ENCODE measurements at places on chromosomes 12 and 14.

GRCh38 chr14:27389402-27389801 lies 791.6 kb upstream of the NOVA1 start:
- DNase-seq, result no peak

- DNase-seq, result no peak
Measured at GRCh38 chr12:4813741-4814140, 93.5 kb downstream of the GALNT8 start.

DNA sequence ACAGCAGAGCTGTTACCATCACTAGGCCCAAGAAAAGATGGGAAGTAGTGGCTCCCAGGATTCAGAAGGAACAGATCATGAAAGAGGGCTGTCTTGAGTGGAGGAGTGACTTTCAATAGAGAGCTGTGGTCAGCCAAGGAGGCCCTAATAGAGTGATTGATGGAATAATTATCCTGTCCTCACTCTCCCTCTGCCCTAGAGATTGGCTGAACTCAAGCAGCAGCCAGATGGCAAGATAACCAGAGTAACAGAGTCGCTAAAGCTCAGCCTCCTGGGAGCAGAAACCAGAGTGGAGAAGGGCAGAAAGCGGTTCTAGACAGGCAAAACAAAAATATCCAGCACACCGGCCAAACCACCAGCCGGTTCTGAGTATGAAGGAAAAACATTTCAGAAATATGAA lies 23.1 kb downstream of the GMFB start:
- no peak for DNase-seq

DNA sequence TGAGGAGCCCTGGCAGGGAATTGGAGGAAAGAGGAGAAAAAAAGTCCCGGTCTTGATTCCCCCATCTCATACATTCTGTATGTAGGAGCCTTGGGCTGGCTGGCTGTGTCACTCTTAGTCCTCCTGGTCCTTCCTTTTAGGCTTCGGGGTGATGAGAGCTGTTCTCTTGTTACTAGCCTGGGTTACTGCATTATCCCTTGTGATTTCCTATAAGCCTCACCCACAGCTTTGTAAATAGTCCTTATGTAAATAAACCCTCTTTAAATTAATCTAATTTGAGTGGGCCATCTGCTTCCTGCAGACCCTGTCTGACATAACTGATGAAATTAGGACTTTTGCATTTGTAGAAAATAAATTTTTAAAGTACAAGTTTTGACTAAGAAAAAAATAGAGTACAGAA lies 19.2 kb downstream of the DNM1L start:
- DNase-seq, result no peak

- no peak for DNase-seq
Measured at GRCh38 chr14:102500158-102500662, 9.4 kb downstream of the ANKRD9 start.

DNA sequence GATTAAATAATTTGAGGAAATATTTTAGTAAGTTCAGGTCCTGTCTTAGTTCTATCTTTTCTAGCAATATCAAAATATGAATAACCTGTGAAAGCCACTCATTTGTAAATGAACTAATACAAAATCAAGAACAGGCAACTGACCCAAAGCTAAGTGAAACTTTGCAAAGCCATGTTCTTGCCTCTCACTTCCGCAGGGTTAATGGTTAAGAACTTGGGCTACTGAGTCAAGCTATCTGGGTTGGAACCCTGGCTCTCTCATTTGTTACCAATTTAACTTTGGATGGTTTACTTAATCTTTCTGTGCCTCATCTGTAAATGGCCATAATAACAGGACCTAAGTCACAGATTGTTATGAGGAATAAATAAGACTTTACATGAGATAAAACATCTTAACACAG lies 2.8 kb downstream of the KIF21A start:
- DNase-seq, result no peak

DNA sequence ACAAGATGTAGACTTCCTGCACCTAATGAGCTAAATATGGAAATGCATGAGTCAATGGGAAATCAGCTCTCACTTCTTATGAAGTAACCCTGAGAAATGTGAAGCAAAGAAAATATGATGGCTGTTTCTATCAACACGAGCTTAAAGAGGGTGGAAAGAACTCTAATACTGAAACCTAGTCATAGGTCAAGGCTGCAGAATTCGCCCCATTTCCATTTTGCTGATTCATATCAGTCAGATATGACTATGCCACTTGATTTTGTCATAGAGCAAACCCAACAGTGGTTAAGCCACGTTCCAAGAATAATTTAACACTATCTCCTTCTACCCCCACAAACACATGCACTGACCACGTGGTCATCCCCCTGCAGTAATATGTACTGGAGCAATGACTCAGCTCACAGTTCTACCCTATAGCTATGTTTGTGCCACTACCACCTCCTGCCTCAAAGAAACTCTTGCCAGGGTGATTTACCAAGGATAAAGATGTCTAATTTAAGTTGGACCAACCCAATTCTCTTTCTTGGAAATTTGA lies 157.5 kb downstream of the TMTC3 start:
- DNase-seq, result no peak

DNA sequence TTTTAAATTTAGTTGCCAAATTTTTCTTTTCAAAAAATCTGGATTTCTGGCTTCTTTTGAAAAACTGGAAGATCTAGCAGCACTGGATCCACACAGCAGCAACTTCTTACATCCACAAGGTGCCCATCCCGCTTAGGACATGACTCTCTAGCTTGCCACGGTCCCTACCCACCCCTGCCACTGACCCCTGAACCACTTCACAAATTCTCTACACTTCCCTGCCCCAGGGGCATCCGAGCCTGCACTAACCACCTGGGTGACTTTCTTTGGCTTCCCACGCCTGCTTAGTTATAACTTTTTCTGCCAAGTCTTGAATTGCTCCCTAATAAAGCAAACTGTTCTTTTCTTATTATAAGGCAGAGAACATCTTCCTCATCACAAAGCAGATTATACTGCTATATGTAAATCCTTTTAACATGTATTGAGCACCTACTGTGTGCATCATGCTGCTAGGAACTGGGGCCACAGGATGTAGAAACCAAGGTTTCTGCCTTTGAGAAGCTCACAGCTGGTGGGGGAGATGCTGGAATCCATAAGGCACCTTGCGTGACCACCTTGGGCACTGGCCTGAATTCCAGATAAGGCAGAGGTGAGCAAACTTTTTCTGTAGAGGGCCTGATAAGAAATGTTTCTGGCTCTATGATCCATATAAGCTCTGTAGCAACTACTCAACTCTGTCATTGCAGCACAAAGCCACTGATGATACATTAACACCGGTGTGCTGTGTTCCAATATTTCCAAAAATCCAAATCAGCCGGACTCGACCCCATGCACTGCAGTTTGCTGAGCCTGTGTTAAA lies 59.8 kb downstream of the ACTN1 start:
- no peak for DNase-seq

GRCh38 chr14:102510616-102511520 lies 1.3 kb upstream of the ANKRD9 start:
- no peak for DNase-seq

- DNase-seq, result no peak
Measured at GRCh38 chr12:26867080-26867479, 34.1 kb upstream of the ITPR2 start.

DNA sequence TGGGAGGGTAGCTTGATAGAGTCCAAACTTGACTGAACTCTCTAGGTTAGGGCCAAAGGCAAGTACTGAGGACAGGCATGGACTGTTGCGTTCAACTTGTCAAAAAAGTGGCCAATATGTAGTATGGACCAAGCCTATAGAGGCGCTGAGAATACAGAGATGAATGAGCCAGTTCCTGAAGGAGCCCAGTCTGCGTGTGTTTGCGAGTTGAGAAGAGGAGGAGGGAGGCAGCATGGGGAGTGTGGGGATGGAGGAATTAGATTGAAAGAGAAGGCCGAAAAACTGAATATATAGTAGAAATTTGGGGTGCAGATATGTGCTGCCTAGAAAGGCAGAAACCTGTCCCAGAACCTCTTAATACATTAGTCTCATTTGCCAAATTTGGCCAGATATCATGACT lies 412.4 kb downstream of the PCNX1 start:
- DNase-seq, result no peak

- no peak for DNase-seq
Measured at GRCh38 chr14:57008534-57008933, 198.3 kb upstream of the OTX2 start.

GRCh38 chr12:127811988-127812387 lies 455.0 kb upstream of the TMEM132C start:
- peak; percentile 28 for DNase-seq

DNA sequence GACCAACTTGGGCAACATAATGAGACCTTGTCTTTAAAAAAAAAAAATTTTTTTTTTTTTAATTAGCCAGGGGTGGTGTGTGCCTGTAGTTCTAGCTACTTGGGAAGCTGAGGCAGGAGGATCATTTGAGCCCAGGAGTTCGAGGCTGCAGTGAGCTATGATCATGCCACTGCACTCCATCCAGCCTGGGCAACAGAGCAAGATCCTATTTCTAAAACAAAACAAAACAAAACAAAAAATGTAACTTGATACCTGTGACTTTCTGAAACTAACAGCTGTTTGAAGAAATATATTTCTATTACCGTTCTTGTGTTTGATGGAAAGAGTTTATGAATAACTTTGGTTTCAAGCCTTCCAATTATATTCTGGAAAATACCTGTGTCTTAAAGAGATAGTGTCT lies 1.7 kb upstream of the ACACB start:
- no peak for DNase-seq

GRCh38 chr14:100734031-100734990 lies 7.6 kb downstream of the DLK1 start:
- no peak for DNase-seq

DNA sequence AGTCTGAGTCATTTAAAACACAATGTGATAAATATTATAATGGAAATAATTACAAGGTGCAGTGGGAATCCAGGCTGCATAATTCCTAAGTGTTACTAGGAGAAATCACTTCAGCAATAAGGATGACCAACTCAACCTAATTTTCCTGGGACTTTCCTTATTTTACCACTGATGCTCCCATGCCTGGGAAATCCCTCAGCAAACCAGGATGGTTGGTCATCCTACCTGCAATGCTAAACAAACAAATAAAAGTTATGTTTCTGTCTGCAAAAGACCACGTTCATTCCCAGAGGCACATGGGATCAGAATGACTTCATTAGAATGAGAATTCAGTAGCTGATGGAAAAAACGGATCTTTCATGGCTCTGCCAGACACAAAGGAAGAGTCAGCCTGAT lies 130.8 kb upstream of the RAP1B start:
- DNase-seq, result no peak

DNA sequence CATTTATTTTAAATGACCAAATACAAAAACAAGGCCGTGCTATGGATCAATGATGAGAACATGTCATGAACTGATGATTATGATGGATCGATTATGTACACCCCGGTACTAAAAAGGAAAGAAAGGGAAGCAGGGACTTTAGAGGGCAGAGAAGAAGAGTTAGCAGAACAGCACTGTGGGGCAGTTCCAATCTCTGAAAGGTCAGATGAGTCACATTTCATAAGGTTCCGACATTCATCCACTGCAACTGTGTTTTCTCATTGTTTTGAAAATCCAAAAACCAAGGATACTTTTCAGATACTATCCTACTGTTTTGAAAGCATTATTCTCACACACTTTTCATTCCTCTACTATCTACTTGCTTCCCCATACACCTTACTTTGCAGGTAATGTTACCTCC lies 169.3 kb downstream of the STXBP6 start:
- no peak for DNase-seq

GRCh38 chr12:68119724-68120211 lies 39.8 kb downstream of the IFNG start:
- DNase-seq, result no peak

- no peak for DNase-seq
Measured at GRCh38 chr12:54173066-54173726, 15.6 kb downstream of the SMUG1 start.

DNA sequence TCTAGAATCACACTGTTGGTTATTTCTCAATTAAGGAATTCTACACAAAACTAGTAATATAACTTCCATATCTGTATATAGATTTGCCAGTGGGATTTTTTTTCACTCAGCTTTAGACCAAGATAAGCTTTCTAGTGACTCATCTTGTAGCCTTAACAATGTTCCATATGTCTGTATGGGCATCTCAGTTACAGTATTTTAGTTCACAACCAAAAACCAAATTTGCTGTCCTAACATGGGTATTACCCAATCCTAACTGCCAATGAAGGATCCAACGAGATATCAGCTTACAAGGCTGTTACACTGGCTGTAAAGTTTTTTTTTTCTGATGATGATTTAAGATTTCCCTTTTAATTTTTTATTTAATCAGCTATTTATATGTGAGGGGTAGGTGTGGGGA lies 31.5 kb upstream of the KRR1 start:
- no peak for DNase-seq

- no peak for DNase-seq
Measured at GRCh38 chr12:11763760-11764520, 114.5 kb downstream of the ETV6 start.

DNA sequence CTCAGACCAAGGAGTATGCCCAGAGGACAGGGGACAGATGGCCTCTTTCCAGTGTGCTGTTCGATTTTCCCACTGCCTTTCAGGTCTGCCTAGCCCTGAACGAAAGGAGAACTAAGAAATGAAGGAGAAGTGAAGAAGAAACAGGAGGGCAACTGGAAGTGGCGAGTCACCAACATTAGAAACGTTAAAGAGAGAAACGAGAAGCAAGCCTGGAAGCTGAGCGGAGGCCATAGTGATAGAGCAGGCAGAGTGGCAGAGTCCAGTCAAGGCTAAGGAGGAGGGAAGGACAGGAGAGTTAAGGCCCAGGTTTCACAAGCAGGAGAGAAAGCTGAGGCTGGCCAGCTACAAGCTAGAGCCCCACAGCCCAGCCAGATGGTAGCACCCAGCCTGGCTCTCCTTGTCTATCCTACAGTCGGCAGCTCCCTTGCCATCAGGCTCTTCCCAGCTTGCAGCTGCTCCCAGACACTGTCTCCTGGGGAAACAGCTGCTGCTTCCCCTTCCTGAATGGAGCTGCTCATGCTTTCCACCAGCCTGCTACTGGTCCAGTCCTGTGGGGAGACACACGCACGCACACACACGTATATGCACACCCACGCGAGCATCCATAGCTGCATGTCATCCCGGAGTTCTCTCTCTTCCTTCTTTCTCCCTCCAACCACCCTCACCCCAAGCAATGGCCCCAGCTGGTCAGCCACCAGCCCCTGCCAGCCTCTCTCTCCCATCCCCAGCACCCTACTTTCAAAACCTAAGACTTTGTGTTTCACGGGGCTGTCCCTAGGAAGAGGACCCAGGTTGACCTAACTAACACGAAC lies 139.7 kb upstream of the CCND2 start:
- DNase-seq, result no peak

DNA sequence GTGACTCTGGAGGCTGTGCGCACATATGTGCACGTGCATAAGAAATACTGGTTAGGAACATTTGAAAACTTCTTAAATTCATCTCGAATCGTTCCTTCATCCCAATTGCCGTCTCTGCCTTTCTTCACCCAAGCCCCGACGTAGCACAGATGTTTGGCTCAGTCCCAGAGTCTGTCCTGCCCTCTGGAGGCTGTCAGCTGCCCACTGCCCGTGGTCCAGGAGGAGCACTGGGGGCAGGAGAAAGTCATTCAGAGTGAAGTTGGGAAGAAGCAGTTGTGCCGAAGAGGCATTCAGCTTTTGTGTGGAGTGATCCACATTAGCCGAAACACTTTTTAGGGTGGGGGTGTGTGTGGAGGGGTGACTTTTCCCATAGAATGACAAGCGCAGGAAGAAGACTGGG lies 124.9 kb downstream of the TSPAN9 start:
- no peak for DNase-seq

GRCh38 chr12:76186131-76186906 lies 101.8 kb upstream of the NAP1L1 start:
- no peak for DNase-seq

Data from renal cortex interstitium (tissue), 15 donors.